SK-N-SH (cell line): ENCODE measurements at places on chromosomes 11 and 22.
A peak's percentile ranks its signal among the peaks of the same experiment; 100 is the strongest.

DNA sequence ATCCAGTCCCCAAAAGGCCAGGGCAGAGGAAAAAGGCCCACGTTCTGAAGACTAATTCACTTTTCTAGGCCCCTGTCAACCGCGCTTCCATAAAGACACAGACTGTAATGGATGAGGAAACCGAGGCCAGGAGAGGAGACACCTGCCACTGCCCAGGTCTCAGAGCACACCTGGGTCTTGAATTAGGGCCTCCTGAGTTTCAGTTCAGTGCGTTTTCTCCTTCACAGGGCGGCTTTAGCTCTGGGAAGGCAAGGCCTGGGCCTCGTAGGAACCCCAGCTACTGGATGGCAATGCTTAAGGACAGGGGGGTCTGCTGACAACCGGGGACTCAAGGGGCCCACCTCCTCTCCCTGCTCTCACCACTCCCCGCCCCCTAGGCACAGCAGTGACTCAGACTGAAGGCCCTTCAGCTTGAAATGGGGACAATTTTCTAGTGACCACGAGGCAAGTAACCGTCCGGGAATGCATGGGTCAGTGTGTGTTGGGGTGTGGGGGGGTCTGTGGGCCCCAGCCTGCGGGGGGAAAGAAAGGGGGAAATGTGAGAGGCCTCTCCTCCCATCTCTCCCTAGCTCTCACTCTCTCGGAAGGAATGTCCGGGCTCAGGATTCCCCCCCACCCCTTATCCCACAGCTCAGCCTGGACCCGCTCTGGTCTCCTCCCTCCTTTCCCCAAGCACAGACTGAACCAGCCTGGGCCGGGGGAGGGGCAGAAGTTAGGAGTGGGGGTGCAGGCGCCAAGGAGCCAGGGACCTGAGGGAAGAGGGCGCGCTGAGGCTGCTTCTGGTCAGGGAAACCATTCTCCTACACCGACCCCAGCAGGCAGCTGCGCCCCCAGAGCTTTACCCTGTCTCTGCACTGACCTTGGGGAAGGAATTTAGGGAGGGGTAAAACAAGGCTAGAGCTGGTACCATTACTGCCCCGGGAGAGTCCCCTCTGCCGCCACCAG, 17.2 kb downstream of the CREB3L1 start:
- peak; percentile 60 for DNase-seq

DNA sequence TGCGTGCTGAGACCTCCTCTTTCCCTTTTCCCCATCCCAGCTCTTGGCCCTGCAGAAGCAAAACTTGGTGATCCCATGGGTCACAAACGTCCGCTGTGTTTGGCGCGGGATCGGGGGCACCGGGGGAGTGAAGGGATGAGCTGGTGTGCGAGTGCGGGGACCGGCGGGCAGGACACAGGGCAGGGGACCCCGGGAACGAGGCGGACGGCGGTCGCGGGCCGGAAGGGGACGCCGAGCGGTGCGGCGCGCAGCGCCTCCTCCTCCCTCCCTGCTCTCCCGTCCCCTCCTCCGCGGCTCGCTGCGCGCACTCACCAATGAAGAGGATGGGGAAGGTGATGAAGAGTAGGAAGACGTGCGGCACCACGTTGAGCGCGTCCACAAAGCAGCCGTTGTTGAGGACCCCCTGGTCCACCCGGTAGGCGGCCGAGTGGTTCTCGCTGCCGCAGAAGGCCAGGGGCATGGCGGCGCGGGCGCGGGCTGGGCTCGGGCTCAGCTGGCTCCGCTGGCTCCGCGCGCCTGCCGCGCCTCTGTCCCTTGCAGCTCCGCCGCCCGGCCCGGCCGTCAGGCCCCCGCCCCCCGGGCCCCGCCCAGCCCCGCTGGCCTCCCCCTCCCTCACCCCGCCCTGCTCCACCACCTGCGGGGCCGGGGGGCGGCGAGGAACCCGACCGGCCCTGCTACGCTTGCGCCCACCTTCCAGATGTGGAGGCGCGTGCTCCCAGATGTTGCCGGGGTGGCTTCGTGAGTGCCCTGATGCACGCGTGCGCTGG, at the start of gene ABCC8:
ABCC8 (minus strand) TSS at position 529 of the 767 bp plus-strand sequence; CDS start at position 460, 69 bp downstream.
- peak; percentile 83 for DNase-seq

DNA sequence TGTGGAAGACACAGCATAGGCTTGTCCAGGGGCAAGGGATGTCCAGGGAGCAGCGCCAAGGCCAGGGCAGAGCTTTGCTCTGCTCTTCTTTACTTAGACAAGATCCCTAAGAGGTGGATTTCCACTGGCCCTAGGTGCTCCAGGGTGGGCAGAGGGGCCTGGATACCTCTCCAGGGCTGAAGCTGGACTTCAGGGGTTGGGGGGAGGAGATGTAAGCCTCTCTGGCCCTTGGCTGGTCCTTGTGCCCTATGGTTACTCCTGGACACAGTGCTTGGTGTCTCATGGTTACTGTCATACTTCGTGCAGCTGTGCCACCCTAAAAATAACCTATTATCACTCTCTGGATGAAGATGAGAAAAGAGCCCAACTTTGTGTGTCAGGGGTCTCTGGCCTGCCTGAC, 12.9 kb upstream of the KCNJ11 start:
- DNase-seq, result no peak

DNA sequence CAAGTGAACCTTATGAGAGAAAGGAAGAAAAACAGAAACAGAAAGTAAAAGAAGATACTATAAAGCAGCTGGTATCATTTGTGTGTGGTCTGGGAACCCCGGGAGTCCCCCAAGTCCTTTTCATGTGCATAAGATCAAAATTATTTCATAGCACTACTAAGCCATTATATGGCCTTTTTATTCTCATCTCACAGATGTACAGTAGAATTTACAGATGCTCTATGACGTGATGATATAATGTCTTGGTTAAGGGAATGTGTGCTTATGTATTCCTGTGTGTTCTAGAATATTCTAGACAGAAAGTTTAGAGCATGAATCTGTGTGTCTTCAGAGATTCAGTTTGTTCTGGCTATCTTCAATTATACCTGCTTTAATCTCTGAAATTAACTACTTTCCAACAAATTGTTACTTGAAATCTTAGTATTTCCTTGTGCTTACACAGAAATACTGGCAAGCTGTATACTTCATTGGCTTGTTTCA, 8.6 kb upstream of the TPP1 start:
- no peak for DNase-seq

- DNase-seq, result no peak
Observed at GRCh38 chr11:34972892-34973291, 56.5 kb downstream of the PDHX start.

DNA sequence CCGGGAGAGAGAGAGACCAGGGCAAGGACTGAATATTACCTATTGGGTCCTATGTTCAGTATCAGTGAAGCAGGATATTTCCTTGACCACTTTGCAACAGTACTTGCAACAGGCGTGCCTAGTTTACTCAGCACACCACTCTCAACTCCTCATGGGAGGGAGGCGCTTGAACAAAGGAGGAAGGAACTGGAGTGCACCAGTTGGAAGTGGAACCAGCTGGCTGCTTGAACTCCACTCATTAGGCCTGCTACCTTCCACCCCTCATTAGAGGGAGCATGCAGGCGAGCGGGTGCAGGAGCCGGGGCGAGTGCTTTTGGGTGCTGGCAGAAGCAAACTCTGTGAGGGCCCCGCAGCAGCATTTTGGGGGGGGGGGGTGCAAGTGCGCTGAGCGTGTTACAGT, 1369.6 kb upstream of the RAG2 start:
- DNase-seq, result no peak

DNA sequence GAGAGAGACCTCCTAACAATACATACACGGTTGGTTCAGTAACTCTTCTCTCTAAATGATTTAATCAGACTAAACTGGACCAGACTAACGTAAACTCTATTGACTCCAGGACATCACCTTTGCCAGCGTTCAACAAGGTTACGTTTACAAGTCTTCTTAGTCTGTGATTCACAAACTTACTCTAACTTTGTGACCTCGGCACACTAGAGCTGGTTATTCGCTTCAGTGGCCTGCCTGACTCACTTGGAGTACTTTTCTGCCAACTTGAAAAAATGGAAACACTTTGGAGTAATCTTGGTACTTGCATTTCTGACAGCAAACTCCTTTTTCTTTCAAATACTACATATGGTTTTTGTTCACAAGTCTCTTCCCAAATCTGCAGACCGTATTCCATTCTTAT, 26.2 kb downstream of the MTMR2 start:
- no peak for DNase-seq

DNA sequence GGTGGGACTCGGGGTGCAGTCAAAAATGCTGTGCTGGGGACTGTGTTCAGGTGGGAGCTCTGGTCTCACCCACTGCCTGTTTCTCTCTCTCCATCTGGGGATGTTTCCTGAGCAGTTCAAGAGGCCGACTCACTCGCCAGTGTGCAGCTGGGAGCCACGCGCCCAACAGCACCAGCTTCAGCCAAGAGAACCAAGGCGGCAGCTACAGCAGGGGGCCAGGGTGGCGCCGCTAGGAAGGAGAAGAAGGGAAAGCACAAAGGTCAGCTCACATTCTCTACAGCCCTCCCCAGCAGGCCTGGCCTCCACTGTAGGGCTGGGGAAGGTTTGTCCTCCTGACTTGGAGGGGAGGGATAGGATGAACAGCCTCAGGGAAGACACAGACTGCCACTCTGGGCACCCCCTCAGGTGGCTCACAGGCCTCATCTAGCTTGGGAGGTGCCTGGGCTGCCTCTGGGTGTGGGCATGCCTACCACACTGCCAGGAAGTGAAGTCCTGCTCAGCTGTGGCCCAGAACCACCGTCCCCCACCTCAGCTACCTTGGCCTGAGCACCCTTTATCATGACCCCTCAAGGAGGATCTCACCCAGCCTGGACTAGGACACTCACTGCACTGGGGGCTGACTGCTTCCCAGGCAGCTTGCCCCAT, 13.0 kb downstream of the TUB start:
- no peak for DNase-seq

DNA sequence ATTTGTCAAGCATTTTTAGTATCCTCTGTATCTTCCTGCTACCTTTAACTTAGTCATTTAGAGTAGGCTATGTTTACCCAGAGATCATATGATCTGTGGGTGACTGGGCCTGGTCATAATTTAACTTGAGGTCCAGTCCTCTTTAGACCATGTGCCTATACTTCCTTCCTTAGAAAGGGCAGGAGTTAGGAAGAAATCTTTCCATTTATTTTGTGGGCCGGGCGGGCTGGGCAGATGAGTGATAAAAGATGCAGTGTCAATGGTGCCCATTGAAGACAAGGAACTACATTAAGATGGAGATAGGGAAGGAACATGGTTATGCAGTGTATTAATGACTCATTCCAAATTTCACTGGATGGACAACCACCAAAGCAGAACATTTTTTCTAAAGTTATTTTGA, 30.9 kb upstream of the PDE3B start:
- no peak for DNase-seq

DNA sequence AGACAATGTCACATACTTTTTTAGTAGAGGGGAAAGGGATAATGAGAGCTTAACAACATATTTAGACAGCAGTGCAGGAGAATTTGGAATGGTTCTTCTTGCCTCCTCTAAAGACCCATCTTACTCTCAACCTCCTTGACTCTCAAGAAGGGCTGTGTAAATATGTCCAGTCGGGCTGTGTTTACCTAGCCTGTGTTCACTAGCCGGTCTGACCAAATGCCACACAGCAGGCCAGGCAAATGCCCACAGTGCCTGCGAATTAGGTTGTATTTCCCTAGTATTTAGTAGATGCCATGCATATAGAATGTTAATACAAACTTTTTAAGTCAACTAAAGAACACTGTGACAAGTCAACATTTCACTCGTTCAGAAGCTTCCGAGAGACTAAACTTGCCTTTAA, 51.4 kb upstream of the MTMR2 start:
- DNase-seq, result no peak

- no peak for DNase-seq
Observed at GRCh38 chr11:44790211-44790610, 63.4 kb downstream of the TSPAN18 start.

DNA sequence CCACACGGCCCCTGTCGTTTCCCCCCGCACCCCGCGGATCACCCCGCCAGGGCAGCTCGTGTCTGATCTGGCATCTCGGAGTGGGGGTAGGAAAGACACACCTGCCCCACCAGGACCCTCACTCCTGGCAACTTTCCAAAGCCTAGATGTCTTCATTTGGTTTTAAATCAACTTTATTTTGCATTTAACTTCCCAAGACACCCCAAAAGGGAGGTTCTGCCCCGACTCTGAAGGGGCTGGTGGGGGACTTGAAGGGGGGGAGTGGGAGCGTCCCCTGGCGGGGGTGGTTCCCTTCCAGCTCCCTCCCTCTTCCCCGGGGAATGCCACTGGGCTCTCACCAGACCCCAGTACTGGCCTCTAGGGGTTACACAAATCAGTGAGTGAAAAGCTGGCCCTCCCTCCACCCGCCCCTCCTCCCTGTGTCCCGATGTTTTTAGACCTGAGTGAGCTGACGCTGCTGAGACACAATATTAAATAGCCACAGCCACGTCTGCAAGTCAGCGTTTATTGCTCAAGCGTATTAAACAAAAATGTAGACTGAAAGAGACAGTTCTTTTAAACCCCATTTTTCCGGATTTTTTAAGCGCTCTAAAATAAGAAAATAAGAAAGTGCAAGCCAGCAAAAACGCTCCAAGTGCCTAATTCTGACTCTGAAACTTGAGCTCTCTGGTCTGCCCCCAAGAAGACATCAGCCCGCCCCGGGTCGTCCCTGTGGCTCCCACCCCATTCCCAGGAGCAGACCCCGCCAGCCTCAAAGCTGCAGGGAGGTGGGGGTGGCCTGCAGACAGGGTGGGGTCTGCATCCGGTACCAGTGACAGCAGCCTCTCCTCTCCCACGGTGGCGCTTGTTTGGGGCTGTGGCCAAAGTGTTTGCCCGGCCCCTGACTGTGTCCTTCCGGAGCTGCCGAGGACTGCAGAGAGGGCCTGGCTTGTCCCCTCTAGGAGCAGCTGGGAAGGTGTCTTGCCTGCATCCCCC, 1.1 kb upstream of the TTLL8 start:
- DNase-seq, result peak; percentile 86

GRCh38 chr22:49509016-49509415, 318.7 kb downstream of the BRD1 start:
- DNase-seq, result no peak

GRCh38 chr11:95459291-95460042, 228.5 kb upstream of the SESN3 start:
- DNase-seq, result peak; percentile 42

DNA sequence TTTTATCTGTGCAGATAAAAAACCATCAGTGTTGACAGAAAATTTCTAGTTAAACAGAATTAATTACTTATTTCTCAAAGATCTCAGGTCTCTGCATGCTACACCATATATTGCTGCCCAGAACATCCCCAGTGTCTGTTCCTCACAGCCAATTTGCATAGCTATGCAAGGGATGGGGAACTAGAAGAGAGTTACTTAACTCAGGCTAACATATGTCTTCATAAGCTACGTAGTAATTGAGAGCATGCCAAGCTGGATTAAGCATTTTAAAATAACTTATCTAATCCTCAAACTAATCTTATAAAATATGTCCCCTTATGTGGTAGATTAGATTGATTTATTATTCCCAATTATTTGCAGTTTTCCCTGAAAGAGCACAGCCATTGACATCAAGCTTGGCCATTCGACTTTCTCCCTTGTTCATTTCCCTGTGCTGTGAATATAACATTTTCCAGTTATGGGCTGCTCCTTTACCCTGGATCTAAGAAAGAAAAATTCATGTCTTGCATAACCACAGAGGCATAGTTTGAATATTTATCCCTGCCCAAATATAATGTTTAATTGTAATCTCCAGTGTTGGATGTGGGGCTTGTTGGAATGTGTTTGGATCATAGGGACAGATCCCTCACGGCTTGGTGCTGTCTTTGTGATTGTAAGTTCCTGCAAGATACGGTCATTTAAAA, 69.1 kb downstream of the C11orf87 start:
- no peak for DNase-seq
